ENCODE measurements at places on chromosomes 13 and 19.

GRCh38 chr13:83829810-83830209 is 52.5 kb downstream of the SLITRK1 start:
- no peak for DNase-seq

DNA sequence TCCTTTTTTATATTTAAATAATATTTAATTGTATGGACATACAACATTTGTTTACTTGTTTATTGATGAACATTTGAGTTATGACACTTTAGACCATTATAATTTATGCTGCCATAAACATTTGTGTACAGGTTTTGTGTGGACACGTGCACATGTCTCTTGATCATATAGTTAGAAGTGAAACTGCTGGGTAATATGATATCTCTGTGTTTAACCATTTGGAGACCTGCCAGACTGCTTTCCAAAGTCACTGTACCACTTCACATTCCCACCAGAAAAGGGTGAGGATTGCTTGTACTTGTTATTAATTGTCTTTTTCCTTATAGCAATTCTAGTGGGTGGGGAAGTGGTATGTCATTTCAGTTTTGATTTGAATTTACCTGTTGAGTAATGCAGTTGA is 145.6 kb upstream of the KLHL1 start:
- DNase-seq, result no peak

- DNase-seq, result no peak
These were observed 25.6 kb upstream of the CXCL17 start for GRCh38 chr19:42468273-42468796.

GRCh38 chr19:14536926-14537692 is 7.7 kb downstream of the TECR start:
- DNase-seq, result no peak

- peak; percentile 61 for DNase-seq
These were observed 3.9 kb upstream of the CD209 start for GRCh38 chr19:7751157-7751783.

- no peak for DNase-seq
These were observed 48.1 kb downstream of the IRS2 start for GRCh38 chr13:109738298-109738746.

DNA sequence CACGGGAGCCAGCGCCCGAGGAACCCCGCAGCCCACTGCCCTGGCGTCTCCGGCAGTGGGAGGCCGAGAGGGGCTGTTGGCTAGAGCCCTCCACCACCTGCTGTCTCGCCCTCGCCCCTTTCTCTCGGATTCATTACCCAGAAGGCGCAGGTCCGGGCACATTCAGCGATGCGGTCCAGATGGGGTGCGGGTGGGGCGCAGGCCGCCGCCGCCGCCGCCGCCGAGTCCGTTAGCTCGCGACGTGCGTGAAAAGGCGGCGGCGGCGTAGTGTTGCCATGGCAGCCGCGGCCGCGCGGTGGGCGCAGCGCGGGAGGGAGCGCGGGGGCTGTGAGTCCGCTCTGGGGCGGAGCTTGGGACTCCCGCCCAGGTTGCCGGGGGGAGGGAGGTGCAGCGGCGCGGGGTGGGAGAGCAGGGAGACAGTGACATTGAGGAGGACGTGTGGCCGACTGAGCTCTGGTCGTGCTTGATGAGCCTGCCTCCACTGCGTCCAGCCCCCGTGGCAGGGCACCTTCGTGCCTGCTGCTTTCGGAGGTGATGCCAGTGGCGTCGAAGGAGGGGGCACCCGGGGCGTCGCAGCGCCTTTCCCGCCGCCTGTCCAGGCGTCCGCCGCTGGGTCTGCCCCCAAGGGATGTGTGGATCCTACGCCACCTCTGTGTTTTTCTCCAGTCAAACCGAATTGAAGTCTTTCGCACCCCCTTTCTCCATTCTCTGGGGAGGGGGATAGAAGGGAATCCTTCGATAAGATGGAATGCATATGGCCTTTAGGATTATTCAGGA is at the start of gene KATNAL1:
TSS of gene KATNAL1 (minus strand) at position 358 of the 777 bp plus-strand sequence. CDS start 23,774 bp downstream, outside the sequence.
- peak; percentile 49 for DNase-seq

- no peak for DNase-seq
These were observed 348.3 kb downstream of the UQCRFS1 start for GRCh38 chr19:28864577-28865042.

DNA sequence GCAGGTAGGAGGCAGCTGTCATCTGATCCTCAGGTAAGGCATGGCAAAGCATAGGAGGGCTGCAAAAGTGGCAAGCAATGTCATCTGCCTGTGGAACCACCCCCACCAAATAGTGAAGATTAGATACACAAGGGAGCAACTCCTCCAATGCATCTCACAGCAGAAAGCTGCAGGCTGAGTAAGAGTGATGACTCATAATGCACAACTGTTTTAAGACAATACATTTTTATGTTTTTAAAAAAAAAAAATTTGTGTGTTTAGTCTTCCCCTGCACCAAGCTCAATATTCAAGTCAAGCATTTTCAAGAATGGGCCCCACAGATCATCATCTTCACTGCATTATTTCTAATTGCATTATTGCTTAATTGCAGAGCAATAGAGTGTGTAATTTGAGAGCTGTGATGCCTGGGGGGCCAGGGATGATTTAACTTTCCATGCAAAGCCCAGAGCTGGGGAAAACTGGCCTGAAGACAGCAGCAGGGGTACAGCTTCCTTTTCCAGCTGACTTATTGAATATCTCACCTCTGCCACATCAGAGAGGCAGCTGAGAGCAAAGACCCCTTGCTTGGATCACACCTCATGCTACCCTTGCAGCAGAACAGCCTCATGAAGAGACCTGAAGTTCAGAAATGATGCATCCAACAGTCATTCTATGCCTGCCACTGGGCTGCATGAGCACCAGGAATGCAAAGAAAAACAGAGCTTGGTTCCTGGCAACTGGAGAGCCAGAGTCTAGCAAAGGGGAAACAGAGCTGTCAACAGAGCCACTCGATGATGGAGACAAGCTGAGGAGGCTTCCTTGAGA is 22.7 kb upstream of the POP4 start:
- no peak for DNase-seq

GRCh38 chr19:4772566-4772965 is 19.0 kb upstream of the FEM1A start:
- no peak for DNase-seq

- no peak for DNase-seq
These were observed 18.0 kb downstream of the PRAM1 start for GRCh38 chr19:8484331-8484894.

DNA sequence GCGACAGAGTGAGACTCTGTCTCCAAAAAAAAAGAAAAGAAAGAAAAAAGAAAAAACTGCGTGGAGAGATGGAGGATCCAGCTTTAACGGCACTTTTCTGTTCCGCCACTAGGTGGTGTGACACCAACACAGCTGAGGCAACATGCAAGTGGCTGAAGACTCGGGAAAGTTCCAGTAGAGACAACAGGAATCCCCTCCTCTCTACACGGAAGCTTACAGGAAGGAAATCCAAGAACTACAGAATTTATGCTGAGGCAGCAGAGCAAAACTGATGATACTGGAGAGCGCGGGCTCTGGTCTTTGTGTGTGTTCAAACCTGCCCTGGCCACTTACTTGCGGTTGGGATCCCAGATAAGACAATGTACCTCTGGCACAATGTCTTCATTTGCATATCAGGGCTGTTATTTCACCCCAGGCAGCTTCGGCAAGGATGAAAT is 9.9 kb downstream of the RANBP3 start:
- peak; percentile 56 for DNase-seq
